SIG-M5 (cell line): ENCODE measurements at places on chromosomes 12 and 14.

DNA sequence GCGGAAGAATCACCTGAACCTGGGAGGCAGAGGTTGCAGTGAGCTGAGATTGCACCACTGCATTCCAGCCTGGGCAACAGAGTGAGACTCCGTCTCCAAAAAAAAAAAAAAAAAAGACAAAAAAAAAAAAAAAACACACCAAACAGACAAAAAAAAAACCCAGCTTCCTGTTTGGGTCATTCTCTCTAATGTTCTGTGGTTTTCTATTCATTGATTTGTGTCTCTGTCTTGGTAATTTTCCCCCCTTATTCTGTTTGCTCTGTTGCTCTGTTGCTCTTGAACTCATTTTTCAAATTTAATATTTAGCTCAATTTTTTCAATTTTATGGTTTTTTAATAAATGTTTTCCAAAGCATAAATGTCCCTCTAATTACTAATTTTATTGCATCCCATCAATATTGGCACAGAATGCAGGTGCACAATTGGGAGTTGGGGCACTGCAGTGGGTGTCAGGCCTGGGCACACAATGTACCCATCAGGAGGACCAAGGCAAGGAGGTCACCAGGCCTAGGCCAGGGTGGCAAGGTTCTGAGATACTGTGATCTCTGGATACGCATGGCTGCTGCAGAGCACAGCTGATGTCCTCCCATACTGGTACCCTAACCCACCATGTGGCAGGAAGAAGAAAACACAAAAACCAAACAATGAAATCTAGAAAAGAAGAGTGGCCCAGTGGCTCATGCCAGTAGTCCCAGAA lies 8.0 kb upstream of the GNPTAB start:
- no peak for DNase-seq

- DNase-seq, result no peak
Observed at GRCh38 chr12:26524862-26525465, 308.0 kb downstream of the ITPR2 start.

GRCh38 chr12:59070322-59070933 lies 150.1 kb upstream of the LRIG3 start:
- no peak for DNase-seq

DNA sequence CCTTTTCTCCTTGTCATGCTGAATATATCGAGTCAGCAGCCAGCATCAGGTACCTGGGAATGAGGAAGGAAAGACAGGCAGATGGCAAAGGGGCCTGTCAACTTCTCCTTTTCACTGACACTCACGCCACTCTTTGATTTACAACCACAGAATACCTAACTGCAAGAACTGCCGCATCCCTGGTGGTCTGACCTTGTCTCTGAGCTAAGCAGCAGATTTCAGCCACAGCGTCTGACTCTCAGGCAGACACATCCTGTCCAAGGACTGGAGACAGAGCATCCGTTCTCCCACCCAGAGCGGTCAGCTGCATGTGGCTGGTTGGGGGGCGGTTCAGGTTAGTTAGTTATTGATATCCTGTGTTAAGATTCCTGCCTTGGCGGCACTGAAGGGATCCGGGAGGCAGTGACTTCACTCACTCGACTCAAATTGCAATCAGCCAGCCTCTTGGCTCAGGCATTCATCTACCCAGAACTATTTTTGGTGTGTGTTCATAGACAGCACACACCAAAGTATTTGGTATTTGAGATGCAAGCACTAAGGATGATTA lies 11.2 kb upstream of the MAP1LC3B2 start:
- DNase-seq, result no peak
